Purkinje cell (primary cell): ENCODE measurements at places on chromosomes 5 and 9. TPM values are rescaled to one million over a fixed set of nuclear protein-coding genes. Genes with fewer than 3 reads are reported as not detected.

MLANA gene
- polyA plus RNA-seq, result 0.93 TPM in 1 of 2 replicates, not detected in the other

ELAVL2 gene
- 1.5 and 14.0 TPM in 2 replicates for polyA plus RNA-seq

CTXN3 gene
- polyA plus RNA-seq, result not detected in 2 replicates

SH3RF2 gene
- not detected in 2 replicates for polyA plus RNA-seq

FBN2 gene
- polyA plus RNA-seq, result 0.03 TPM in 1 of 2 replicates, not detected in the other

MCIDAS gene
- not detected in 2 replicates for polyA plus RNA-seq

BSPRY gene
- polyA plus RNA-seq, result 48.0 and 54.2 TPM in 2 replicates

OR1J2 gene
- not detected in 2 replicates for polyA plus RNA-seq

PARP8 gene
- polyA plus RNA-seq, result 4.4 and 5.4 TPM in 2 replicates

RMI1 gene
- 8.3 and 9.2 TPM in 2 replicates for polyA plus RNA-seq

IQGAP2 gene
- polyA plus RNA-seq, result 0.38 and 0.44 TPM in 2 replicates

C9orf50 gene
- not detected in 2 replicates for polyA plus RNA-seq

KIF12 gene
- polyA plus RNA-seq, result not detected in 2 replicates

C9orf43 gene
- polyA plus RNA-seq, result not detected in 2 replicates

POC5 gene
- 12.0 and 14.1 TPM in 2 replicates for polyA plus RNA-seq

SRA1 gene
- polyA plus RNA-seq, result 50.0 and 58.4 TPM in 2 replicates

RNF183 gene
- polyA plus RNA-seq, result not detected in 2 replicates

PSAT1 gene
- polyA plus RNA-seq, result 71.8 and 81.1 TPM in 2 replicates

KIF27 gene
- 5.7 and 9.6 TPM in 2 replicates for polyA plus RNA-seq

NXNL2 gene
- polyA plus RNA-seq, result 0.17 TPM in 1 of 2 replicates, not detected in the other

TSSK1B gene
- polyA plus RNA-seq, result not detected in 2 replicates

GFI1B gene
- not detected in 2 replicates for polyA plus RNA-seq

RAB3C gene
- 102 and 166 TPM in 2 replicates for polyA plus RNA-seq
